ENCODE measurements at places on chromosomes 11 and 22.

DNA sequence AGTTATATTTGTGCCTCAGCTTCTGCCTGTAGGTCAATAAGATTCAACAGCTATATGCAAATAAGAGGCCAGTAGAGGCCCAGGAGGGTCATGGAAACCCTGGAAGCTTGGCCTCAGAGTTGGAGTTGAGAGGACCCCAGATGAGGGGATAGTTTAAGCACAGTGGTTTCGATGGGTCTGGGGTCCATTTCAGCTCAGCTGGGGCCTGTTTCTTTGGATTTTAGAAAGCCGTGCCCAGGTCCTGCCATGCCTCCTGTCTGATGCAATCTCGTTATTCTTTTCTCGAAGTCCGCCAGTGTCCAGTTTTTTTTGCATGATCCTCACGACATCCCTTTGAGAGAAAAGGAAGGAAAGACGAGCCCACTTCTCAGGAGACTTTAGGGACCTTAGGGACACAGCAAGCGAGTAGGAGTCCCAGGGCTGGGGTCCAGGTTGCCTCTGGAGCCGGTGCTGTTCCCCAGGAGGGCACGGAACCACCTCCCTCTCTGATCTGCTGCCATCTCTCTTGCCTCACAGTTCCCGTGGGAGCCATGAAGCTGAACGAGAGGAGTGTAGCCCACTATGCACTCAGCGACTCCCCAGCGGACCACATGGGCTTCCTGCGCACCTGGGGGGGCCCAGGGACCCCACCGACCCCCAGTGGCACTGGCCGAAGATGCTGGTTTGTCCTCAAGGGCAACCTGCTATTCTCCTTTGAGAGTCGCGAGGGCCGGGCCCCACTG is 2.6 kb upstream of the SMDT1 start:
- DNase-seq: no peak

DNA sequence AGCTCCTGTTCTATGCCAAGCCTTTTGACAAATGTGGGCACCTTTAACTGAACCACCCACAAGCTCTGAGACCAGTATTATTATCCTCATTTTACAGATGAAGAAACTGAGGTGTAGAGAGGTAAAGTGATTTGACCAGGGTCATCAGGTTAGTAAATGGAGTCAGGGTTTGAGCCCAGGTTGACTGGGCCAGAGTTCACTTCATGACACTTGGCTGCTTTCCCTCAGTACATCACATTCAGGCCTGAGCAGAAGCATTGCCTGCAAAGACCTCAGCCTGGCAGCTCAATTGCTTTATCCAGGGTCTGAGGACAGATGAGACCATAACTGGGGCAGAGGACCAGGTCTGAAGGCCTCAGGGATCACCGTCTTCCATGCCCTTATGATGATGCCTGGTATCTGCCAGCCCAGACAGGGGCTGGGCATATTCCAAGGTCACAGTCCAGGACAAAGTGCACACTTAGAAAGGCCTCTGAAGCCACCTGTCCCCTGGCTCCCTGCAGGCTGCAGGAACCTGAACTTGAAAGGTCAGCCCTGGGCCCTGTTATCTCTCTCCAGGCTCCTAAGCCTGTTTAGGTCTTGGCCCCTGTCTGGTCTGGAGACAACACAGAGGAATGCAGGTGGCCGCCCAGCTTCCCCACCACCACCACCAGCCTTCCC is 32.0 kb downstream of the POU2AF3 start:
- no peak for DNase-seq

DNA sequence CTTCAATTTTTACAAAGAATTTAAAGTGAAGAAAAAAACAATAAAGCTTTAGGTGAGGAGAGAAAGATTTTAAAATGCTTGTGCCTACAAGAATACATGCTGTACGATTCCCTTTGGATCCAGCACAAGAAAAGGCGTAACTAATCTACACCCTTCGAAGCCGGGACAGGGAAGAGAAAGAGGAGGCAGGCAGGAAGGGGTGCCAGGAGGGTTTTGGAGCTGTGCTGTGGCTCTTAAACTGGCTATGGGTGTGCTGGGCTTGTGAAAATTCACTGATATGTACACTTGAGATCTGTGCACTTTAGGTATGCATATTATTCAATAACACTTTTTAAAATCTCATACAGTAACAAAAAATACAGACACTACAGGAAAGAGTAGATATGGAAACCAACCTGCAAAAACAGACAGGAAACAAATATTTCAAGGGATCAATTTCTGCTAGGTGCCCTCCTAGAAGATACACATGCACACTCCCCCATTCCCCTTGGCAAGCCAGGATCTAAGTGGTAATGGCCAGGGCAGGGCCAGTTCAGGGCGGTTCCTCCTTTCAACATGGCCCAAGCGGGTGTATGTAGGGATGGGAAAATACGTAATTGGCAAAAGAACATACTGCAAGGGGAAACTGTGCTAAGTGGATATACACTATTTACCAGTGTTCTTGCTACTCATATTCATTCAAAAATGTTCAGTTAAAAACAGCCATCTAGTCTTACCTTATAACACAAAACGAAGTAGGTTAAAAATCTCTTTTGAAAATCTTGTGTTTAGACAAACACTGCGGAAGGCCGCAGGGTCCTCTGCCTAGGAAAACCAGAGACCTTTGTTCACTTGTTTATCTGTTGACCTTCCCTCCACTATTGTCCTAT is 54.2 kb downstream of the PACSIN2 start:
- DNase-seq: no peak

DNA sequence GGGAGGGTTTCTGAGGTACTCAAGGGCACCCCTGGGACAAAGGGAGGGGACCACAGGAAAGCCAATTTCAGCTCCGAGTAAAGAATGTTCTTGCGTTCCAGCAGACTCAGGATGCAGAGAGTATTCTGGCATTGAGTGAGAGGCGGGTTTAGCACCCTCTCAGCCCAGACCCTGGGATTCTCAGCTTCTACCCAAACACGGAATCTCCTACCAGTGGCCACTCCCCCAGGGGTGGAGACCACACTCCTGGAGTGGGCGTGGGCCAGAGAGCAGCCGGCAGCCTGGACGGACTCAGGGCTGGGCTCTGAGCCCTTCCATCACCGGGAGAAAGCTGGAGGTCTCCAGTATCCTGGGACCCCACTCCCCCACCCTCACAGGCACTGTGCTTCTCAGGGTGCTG is 26.1 kb upstream of the TTLL12 start:
- no peak for DNase-seq

GRCh38 chr11:64152841-64153691 is 12.8 kb downstream of the MACROD1 start:
- peak; percentile 51 for DNase-seq

DNA sequence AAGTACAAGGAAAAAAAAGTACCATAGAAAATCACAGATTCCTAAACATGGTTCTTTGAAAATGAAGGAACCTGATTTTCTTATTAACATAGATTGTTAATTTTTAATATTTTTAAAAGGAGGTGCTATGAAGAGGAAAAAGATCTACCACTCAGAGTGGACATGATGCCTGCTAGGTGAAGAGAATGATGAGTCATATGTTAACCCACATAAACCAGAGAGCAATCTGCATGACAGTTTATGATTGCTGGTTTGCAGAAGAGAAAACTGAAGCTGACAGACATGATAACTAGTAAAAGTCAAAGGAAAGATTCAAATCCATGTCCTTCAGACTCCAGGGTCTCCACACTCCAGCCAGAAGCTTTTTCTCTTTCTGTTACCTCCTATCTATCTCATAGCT is 1231.7 kb downstream of the LRRC4C start:
- no peak for DNase-seq

DNA sequence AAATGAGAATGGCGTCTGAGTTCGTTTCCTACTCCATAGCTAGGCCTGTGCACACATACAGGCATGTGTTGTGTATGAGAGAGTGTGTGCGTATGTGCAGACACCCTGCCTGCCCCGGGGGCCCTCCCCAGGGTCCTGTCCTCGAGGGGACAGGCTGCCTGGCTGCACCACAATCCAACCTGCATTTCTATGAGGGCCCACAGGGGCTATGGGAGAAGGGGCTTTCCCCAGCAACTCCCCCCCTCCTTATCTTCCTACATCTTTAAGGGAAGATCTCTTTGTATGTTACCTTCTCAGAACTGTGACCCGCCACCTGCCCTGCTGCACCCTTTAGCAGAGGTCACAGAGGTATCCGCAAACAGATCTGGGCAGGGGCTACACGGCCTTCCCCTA is 14.9 kb downstream of the ADORA2A start:
- no peak for DNase-seq

DNA sequence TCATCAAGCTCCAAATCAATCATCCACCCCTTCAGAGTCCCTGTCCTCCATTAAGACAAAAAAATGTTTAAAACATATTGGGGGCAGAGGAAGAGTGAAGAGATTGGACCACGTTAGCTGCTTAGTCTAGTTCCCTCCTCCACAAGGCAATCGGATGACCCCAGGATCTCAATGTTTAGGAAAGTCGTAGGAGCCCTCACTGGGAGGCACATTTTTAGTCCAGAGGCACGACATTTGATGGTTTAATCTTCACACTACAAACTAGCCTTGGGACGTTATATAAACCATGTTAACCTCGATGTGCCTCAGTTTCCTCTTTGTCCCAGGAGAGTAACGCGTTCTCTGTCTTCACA is 588 bp upstream of the FAT3 start:
- no peak for DNase-seq

DNA sequence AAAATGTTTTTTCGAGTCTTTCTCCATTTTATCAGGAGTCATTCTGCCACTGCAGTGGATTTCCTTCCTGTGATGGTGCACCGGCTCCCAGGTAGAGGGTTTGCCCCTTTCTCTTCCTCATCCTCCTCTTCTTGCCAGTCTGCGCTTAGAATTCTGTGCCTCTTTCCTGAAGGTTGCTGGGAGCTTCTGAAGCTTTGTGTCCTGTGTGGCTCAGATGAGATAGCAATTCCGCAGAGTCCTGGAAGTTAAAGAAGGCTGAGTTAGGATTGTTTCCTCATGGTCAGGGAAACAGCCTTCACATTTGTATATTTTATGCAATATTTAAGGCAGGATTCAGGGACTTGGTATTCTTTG is 264 bp downstream of the BCO2 start:
- DNase-seq: no peak

All from cardiac fibroblast (primary cell).